ENCODE measurements at places on chromosomes 5 and 9. TPM values are rescaled to one million over a fixed set of nuclear protein-coding genes. Genes with fewer than 3 reads are reported as not detected.

PCDHB4 gene
- total RNA-seq, result not detected

EGFL7 gene
- total RNA-seq, result 2.6 TPM

IL4 gene
- 21.6 TPM for total RNA-seq

BHMT gene
- not detected for total RNA-seq

VCAN gene
- total RNA-seq, result not detected
